Lung (tissue), 17 donors: ENCODE measurements at places on chromosomes 6 and 20.

DNA sequence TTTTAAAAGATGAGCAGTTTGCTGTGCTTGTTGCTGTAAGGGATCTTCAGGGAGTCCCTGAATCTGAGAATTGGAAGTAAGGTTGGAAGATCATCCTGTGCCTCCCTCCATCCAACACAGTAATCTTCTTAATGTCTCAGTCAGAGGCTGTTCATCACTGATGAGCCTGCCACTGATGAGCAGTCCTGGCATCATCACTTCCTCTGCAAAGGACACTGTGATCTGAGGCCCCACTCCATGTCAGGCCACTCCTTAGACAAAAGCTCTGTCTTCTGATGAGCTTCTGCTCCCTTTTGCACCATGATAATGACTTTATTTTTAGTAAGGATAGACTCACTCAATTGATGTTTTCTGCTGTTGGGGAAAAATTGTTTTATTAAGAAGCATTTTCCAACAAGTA lies 121.0 kb downstream of the UST start:
- no peak for DNase-seq

GRCh38 chr6:165249808-165250207 lies 59.6 kb downstream of the C6orf118 start:
- peak; percentile 4 for DNase-seq

- no peak for DNase-seq
Measured at GRCh38 chr6:157778719-157779118, 44.3 kb upstream of the SNX9 start.

GRCh38 chr6:42572523-42572922 lies 8.7 kb downstream of the UBR2 start:
- no peak for DNase-seq
